ENCODE measurements at places on chromosomes 2 and 18. TPM values are rescaled to one million over a fixed set of nuclear protein-coding genes. Genes with fewer than 3 reads are reported as not detected.

STK36 gene
- polyA plus RNA-seq: 69.7 TPM

CDKL4 gene
- polyA plus RNA-seq: not detected

NUP35 gene
- polyA plus RNA-seq: 32.6 TPM

DIS3L2 gene
- polyA plus RNA-seq: 20.0 TPM

MRPL33 gene
- 406 TPM for polyA plus RNA-seq

ADCYAP1 gene
- polyA plus RNA-seq: 1.2 TPM

CXCR4 gene
- 0.50 TPM for polyA plus RNA-seq

SERPINB4 gene
- polyA plus RNA-seq: not detected

GAD1 gene
- 66.4 TPM for polyA plus RNA-seq

NT5C1B gene
- polyA plus RNA-seq: not detected

DNER gene
- polyA plus RNA-seq: 310 TPM

MLPH gene
- polyA plus RNA-seq: not detected

EPAS1 gene
- polyA plus RNA-seq: not detected

IL36B gene
- polyA plus RNA-seq: not detected

GAL3ST2 gene
- not detected for polyA plus RNA-seq

SDC1 gene
- 14.9 TPM for polyA plus RNA-seq

LRRC30 gene
- polyA plus RNA-seq: not detected

TIGD1 gene
- polyA plus RNA-seq: 29.9 TPM

TRIB2 gene
- 123 TPM for polyA plus RNA-seq

NAT8 gene
- polyA plus RNA-seq: not detected

THSD7B gene
- 0.46 TPM for polyA plus RNA-seq

B3GNT7 gene
- 0.06 TPM for polyA plus RNA-seq

SLC25A52 gene
- polyA plus RNA-seq: not detected

EPB41L5 gene
- 32.9 TPM for polyA plus RNA-seq

ANKRD30B gene
- polyA plus RNA-seq: not detected

LIMS3 gene
- 2.7 TPM for polyA plus RNA-seq

ANO7 gene
- not detected for polyA plus RNA-seq
